Adrenal gland (tissue), 19 donors: ENCODE measurements at places on chromosomes 3 and 15. TPM values are rescaled to one million over a fixed set of nuclear protein-coding genes. Genes with fewer than 3 reads are reported as not detected.

The CASR gene
- 0.08 TPM for total RNA-seq

DNA sequence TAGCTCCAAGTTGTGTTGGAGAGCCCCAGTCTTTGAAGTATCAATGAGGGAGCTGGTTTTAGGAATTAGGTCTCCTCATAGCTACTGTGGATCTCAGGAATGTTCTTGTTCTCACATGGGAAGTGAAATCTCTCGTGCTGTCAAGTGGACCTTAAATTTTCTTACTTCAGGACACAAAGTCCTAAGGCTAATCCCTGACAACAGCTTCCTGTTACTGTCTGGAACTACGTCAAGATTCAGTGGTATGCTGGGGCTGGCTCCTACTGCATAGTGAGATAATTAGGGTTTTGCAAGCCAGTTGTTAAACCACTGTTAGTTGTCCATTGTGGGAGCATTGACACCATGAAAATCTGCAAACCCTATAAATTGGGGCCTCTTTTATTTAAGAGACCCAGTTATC, 22.8 kb downstream of the MESP1 start:
- DNase-seq: no peak

DNA sequence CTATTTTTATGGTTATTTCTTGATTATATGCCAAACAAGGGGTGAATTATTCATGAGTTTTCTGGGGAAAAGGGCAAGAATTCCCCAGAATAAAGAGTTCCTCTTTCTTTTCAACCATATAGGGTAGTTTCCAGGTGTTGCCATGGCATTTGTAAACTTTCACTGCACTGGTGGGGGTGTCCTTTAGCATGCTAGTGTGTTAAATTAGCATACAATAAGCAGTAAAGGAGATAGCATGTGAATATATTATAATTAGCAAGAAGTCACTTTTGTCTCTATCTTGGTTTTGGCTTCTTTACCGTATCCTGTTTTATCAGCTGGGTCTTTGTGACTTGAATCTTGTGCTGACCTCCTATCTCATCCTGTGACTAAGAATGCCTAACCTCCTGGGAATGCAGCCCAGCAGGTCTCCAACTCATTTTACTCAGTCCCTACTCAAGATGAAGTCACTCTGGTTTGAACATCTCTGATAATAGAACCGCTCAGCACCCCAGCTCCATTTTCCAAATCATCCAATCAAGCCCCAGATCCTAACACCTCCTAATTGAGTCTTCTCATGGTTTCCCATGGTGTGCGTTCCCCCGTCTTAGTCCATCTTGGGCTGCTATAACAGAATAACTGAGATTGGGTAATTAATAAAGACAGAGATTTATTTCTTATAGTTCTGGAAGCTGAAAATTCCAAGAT, 3.4 kb upstream of the SELENOT start:
- peak; percentile 62 for DNase-seq

DNA sequence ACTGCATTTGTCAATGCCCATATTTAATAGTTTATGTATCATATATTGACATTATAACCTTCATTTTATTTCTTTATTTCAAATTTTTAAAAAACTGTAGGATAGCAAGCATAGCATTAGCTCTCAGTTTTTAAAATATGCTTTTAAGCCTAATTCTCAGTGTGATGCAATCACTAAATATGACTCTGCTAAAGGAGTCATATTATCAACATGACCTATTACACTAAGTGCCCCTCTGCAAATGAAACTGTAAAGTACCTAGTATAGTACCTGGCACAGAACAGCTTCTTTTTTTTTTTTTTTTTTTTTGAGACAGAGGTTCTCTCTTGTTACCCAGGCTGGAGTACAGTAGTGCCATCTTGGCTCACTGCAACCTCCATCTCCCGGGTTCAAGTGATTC, 179.4 kb upstream of the CGNL1 start:
- DNase-seq: no peak

DNA sequence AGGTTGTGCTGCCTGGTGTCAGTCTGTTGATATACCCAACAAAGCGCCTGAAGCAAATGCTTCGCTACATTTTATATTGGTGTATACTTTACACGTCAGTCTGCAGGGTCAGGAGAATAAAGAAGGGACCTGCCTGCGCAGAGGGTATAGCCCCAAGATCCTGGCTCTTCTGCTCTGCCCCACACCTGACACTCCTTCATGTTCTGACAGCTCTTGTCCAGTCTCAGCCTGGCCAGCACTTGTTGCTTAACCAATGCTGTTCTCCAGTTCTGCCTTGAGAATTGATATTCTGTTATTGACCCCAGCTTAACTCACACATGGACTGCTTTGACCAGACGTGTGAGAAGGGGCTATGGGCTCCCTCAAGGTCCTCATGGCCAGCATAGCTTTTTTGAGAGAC, 35.8 kb upstream of the BSN start:
- DNase-seq: no peak

DNA sequence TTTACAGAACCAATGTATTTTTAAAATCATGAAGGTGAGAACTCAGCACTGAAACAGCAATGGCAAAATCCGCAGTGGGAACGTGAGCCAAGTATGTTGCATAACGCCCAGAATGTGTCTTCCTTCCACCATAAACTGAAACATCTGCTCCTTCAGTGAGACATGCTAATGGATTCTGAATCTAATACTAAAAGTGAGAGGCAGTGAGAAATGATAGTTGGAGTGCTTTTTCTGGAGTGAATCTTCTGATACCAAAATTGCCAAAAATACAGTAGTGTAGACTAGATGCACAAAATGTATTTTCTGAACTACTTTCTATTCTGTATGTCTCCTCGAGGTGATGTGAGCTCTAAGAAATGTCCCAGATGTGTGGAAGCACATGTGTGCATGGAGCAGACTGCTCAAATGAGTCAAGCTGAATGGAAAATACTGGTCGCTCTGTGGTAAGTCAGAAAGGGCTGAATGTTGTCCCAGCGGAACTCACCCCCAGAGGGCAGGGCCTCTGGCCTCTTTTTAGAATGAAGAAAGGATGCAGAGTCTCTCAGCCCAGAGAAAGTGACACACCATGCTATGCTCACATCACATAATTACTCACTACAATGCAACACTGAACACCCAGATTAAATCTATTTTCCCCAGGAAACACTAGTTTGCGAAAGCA, 73.0 kb downstream of the ATP10A start:
- DNase-seq: no peak

The GOLGA6A gene
- total RNA-seq: not detected

GRCh38 chr15:62740141-62741004, 302.2 kb upstream of the TPM1 start:
- DNase-seq: no peak

- DNase-seq: no peak
Measured at GRCh38 chr3:185280572-185281365, 26.9 kb upstream of the EHHADH start.

- DNase-seq: no peak
Measured at GRCh38 chr3:24305795-24306467, 188.7 kb downstream of the THRB start.

GRCh38 chr3:44030285-44030684, 211.4 kb upstream of the TOPAZ1 start:
- DNase-seq: no peak

The VEPH1 gene
- total RNA-seq: 87.7 TPM

- no peak for DNase-seq
Measured at GRCh38 chr3:76826861-76827260, 213.0 kb upstream of the ROBO2 start.

The RYR3 gene
- 3.5 TPM for total RNA-seq

The FEZF2 gene
- total RNA-seq: not detected

GRCh38 chr15:62896969-62897486, 145.5 kb upstream of the TPM1 start:
- DNase-seq: peak; percentile 95

- no peak for DNase-seq
Measured at GRCh38 chr3:20914310-20914709, 728.3 kb upstream of the SGO1 start.

The ABHD6 gene
- 21.9 TPM for total RNA-seq
